Testis (tissue), 5 donors: ENCODE measurements at places on chromosomes 2 and 18. TPM values are rescaled to one million over a fixed set of nuclear protein-coding genes. Genes with fewer than 3 reads are reported as not detected.
A peak's percentile ranks its signal among the peaks of the same experiment; 100 is the strongest.

- DNase-seq = peak; percentile 54
- no peaks in the 10 kb centered on the region for H3K36me3 ChIP-seq
- H3K4me1 ChIP-seq = peaks cover 15% of the 10 kb centered on the region
- H3K4me3 ChIP-seq = peak overlapping the region; percentile 97
- no peaks in the 10 kb centered on the region for H3K27me3 ChIP-seq
Measured at GRCh38 chr2:170930131-170930990, 1.3 kb downstream of the GORASP2 start.

- no peaks in the 10 kb centered on the region for H3K4me1 ChIP-seq
- no peak overlapping the region for H3K27ac ChIP-seq
- H3K36me3 ChIP-seq = no peaks in the 10 kb centered on the region
- no peak overlapping the region for H3K4me3 ChIP-seq
Measured at GRCh38 chr2:5937851-5938565, 245.8 kb downstream of the SOX11 start.

- peaks cover 3% of the 10 kb centered on the region for H3K4me1 ChIP-seq
- no peak overlapping the region for H3K4me3 ChIP-seq
- H3K27me3 ChIP-seq = no peaks in the 10 kb centered on the region
- no peaks in the 10 kb centered on the region for H3K36me3 ChIP-seq
- no peak overlapping the region for H3K27ac ChIP-seq
- DNase-seq = no peak
Measured at GRCh38 chr18:22882084-22882483, 51.0 kb upstream of the RBBP8 start.

DNA sequence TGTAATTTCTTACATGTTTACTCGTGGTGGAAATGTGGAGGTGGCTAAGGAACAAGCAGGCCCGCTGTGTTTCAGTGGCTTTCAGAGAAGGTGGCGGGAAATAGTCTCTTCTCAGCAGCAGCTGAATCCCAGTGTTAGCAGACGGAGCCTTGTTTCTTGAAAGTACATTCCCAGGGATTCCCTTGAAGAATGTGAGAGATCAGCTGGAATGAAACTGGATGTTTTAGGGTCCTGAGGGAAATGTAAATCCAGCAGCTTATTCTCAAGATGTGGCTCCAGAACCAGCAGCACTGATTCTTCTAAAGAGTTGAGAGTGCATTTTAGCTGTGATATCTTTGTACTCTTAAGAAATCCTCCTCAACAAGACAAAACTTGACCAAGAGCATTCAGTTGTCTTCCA, 59.1 kb downstream of the CDC42EP3 start:
- H3K27ac ChIP-seq = no peak overlapping the region
- H3K27me3 ChIP-seq = no peaks in the 10 kb centered on the region
- DNase-seq = no peak
- H3K36me3 ChIP-seq = no peaks in the 10 kb centered on the region
- H3K4me1 ChIP-seq = peaks cover 25% of the 10 kb centered on the region

GRCh38 chr2:196054631-196055030, 14.0 kb downstream of the DNAH7 start:
- H3K27me3 ChIP-seq = no peaks in the 10 kb centered on the region
- H3K4me3 ChIP-seq = no peak overlapping the region
- no peaks in the 10 kb centered on the region for H3K36me3 ChIP-seq
- no peak overlapping the region for H3K27ac ChIP-seq

DNA sequence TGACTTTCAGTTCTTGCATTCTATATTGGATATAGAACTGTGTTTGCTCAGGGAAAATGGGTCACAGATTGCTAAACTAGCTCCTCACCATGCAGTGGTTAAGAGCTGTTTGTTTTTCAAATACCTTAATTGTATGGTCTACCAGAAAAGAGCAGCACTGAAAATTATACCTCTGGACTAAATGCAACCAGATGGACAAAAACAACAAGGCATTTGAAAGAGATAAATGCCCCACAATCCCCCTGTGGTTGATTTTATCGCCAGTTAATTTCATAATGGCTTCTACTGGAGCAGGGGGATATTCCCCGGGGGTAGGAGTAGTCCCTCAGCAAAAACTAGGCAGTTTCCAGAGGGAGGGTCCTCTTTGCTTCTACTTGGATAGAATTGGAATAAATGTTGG, 267.9 kb upstream of the TNP1 start:
- no peaks in the 10 kb centered on the region for H3K4me1 ChIP-seq
- H3K36me3 ChIP-seq = no peaks in the 10 kb centered on the region
- DNase-seq = no peak
- no peaks in the 10 kb centered on the region for H3K27me3 ChIP-seq
- H3K4me3 ChIP-seq = no peak overlapping the region

GRCh38 chr2:40809156-40809555, 357.3 kb upstream of the SLC8A1 start:
- H3K36me3 ChIP-seq = no peaks in the 10 kb centered on the region
- no peaks in the 10 kb centered on the region for H3K27me3 ChIP-seq
- H3K4me3 ChIP-seq = no peak overlapping the region
- no peak overlapping the region for H3K27ac ChIP-seq
- DNase-seq = no peak

GRCh38 chr2:112682101-112682500, 36.4 kb downstream of the SLC20A1 start:
- no peaks in the 10 kb centered on the region for H3K36me3 ChIP-seq
- no peak overlapping the region for H3K4me3 ChIP-seq
- H3K4me1 ChIP-seq = no peaks in the 10 kb centered on the region
- H3K27me3 ChIP-seq = no peaks in the 10 kb centered on the region
- H3K27ac ChIP-seq = no peak overlapping the region

- H3K27ac ChIP-seq = no peak overlapping the region
- H3K4me3 ChIP-seq = no peak overlapping the region
- H3K27me3 ChIP-seq = no peaks in the 10 kb centered on the region
- no peaks in the 10 kb centered on the region for H3K4me1 ChIP-seq
Measured at GRCh38 chr2:76170009-76170384, 459.3 kb upstream of the GCFC2 start.

GRCh38 chr2:238728330-238729260, 119.3 kb upstream of the TWIST2 start:
- H3K4me1 ChIP-seq = peaks cover 12% of the 10 kb centered on the region

DNA sequence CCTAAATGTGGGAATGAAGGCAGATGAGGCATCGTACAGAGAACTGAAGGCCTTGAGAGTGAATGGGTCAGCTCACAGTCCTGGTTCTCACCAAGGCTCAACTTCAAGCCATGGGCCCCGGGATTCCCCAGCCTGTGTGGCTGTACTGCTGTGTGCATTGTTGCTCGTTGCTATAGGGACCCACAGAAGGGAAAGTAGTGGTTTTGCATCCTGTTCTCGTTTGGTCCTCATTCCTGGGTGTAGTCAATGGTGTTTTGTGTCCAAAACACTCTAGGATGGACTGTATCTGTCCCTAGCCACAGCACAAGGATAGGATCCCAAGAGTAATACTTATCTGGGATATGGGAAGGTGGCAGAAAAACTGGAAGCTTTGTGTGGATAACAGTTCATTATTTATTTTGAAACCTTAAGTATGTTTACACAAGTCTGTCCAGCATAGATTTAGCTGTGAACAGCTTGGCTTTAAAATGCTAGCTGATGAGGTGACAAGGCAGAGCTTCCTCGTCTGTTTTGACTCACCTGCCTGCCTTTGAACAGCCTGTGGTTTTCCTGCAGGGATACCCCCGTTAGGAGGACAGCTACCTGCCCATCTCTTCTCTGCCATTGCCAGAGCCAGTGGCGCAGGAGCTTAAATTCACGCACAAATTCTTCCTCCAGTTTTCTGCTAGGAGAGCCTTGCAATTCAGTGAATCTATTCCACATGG, 85.0 kb downstream of the WDSUB1 start:
- DNase-seq = no peak
- H3K4me3 ChIP-seq = no peak overlapping the region
- H3K27ac ChIP-seq = no peak overlapping the region

DNA sequence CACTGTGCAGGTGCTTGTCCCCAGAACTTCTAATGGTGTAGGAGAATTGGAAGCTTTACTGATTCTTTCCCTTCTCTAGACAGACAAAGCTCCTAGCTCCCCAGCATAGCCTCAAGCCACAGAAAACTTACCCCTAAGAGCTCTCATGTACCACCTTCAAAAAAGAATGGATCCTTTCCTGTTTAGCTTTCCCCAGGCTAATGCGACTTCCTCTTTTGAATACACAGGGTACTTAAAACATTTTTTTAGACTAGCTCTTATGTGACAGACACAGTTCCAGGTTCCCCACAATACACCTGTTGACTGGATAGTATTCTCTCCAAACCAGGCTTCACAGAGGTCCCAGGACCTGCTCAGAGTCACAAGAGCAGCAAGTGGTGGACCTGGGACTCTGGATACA, 8.3 kb downstream of the CTAGE1 start:
- H3K36me3 ChIP-seq = no peaks in the 10 kb centered on the region
- no peaks in the 10 kb centered on the region for H3K27me3 ChIP-seq
- H3K27ac ChIP-seq = no peak overlapping the region
- no peak overlapping the region for H3K4me3 ChIP-seq
- no peaks in the 10 kb centered on the region for H3K4me1 ChIP-seq
- no peak for DNase-seq

DNA sequence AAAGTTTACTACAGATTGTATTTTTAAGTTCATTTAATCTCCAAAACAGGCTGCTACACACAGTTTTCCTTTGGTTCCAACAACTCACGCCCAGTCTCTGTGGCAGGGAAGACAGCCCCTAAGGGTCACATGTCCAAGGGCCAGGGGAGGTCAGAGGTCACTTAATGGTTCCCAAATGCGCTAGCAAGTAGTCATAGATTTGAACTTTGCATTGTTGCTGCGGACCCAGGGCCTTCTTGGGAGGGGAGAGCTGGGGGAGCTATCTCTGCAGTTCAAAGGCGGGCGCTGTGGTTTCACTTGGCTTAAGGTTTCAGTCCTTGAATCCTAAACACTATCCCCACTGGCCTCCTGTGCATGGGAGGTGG, 74.8 kb upstream of the ZNF532 start:
- no peaks in the 10 kb centered on the region for H3K27me3 ChIP-seq
- DNase-seq = no peak
- H3K4me1 ChIP-seq = no peaks in the 10 kb centered on the region

The TBR1 gene
- 0.92 TPM for polyA plus RNA-seq

The ARHGAP25 gene
- 8.2 TPM for polyA plus RNA-seq

The GRHL1 gene
- polyA plus RNA-seq = 4.6 TPM

The ACKR3 gene
- 52.8 TPM for polyA plus RNA-seq

The C18orf54 gene
- 18.2 TPM for polyA plus RNA-seq
